ENCODE measurements at places on chromosomes 6 and 20.

DNA sequence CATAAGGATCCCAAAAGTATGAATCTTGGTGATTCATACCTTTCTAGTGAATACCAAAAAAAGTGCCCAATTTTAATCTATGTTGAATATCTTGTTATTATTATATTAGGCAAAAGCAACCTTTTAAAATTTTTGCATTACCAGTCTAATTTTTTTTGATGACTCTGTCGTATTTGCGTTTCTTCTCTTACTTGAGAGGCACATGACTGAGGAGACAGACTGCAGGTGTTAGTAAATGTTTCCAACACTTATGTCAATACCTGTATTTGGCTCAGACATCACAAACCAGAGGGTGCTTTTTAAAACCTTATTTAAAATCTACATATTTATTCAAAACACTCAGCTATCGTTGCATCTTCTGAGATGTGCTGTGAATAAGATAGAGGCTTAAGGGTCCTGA, 27.1 kb downstream of the ID4 start:
- DNase-seq = no peak

DNA sequence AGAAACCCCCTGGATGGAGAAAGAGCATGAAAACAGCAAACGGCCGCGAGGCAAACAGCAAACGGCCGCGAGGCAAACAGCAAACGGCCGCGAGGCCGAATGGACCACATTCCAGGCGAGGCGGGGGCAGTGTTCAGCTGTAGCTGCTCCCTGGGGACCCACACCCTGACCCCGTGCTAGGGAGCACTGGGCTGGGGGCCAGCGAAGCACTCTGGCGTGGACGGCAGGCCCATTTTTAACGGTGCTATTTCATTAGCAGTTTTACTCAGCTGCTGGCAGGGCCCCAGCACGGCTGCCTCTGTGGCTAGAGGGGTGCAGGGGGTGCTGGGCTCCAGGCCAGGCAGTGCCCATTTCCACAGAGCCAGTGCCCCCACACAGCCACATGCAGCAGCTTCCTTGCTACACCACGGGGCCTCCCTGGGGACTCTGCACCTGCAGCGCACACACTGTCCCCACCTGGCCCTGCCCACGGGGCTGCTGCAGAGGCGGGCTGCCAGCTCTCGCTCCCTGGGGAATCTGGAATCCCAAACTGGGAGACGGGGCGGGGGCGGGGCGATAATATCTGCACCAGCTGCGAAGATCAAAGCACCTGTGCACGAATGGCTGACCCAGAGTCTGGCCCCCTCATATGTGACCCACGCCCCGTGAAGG, 35.6 kb upstream of the SLCO4A1 start:
- DNase-seq = no peak

DNA sequence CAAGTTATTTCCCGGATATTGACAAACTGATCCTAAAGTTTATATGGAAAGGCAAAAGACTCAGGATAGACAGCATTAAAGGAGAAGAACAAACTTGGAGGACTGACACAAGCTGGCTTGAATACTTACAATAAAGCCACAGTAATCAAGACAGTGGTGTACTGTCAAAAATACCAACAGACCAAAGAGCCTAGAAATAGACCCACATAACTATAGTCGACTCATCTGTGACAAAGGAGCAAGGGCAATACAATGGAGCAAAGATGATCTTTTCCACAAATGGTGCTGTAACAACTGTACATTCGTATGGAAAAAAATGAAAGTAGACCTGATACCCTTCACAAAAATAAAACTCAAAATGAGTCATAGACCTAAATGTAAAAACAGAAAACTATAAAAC, 46.0 kb downstream of the ABHD12 start:
- no peak for DNase-seq

DNA sequence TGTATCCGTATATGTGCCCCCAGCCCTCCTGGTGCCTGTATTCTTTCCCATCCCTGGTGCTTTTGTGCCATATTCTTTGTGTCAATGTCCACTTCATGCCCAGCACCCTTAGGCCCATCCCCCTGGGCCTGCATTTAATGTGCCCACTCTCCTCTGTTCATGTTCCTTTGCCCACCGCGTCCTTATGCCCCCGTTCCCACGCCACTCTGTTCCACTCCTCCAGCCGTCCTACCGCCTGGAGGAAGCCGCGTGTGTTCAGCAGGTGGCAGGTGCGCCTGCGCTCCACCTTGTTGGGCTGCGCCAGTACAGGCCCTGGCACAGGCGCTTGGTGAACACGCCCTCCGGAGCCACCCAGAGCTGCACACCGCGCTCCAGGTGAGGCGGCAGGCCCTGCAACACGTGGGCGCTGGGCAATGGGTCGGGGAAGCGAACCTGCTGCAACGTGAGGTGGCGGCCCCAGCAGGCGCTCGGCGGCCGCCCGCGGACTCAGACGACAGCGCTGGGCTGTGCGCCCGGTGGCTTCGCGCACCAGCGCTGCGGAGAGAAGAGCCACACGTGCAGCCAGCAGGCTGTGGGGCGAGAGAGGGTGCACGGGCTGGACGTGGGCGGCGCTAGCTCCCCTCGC, 4.0 kb upstream of the FOXS1 start:
- no peak for DNase-seq

- no peak for DNase-seq
Measured at GRCh38 chr6:159761129-159761872, 544 bp upstream of the ACAT2 start.

DNA sequence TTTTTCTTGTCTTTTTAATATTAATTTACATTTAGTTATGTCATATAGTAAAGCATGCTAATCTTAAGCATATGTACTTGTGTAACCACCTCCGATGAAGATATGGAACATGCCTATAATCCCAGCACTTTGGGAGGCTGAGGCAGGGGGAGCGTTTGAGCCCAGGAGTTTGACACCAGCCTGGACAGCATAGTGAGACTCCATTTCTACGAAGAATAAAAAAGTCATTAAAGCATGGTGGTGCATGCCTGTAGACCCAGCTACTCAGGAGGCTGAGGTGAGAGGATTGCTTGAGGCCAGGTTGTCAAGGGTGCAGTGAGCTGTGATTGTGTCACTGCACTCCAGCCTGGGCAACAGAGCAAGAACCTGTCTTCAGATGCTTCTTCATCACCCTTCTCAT, 628.8 kb upstream of the FLRT3 start:
- DNase-seq = no peak

- no peak for DNase-seq
Measured at GRCh38 chr6:27531772-27532459, 59.0 kb upstream of the ZNF184 start.

- DNase-seq = no peak
Measured at GRCh38 chr6:68756454-68757375, 121.6 kb downstream of the ADGRB3 start.

- no peak for DNase-seq
Measured at GRCh38 chr6:2085657-2086056, 159.7 kb downstream of the GMDS start.

- DNase-seq = no peak
Measured at GRCh38 chr6:16399158-16399557, 160.8 kb downstream of the GMPR start.

GRCh38 chr6:18132346-18132745, 9.9 kb upstream of the NHLRC1 start:
- no peak for DNase-seq

- no peak for DNase-seq
Measured at GRCh38 chr6:34517461-34517881, 38.7 kb downstream of the SPDEF start.

DNA sequence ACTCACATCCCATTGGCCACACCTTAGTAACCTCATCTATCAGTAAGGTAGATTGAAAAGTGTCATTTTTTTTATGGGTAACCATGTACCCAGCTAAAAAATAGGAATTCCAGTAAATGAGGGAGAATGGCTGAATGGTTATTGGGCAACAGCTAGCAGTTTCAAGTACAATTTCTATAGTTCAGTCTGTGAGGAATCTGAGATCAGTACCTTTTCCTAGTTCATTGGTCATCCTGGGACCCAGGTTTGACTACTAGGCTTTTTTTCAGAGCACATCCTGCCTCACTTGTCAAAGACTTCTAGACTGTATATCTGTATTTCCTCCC, 28.3 kb downstream of the PHF3 start:
- no peak for DNase-seq

DNA sequence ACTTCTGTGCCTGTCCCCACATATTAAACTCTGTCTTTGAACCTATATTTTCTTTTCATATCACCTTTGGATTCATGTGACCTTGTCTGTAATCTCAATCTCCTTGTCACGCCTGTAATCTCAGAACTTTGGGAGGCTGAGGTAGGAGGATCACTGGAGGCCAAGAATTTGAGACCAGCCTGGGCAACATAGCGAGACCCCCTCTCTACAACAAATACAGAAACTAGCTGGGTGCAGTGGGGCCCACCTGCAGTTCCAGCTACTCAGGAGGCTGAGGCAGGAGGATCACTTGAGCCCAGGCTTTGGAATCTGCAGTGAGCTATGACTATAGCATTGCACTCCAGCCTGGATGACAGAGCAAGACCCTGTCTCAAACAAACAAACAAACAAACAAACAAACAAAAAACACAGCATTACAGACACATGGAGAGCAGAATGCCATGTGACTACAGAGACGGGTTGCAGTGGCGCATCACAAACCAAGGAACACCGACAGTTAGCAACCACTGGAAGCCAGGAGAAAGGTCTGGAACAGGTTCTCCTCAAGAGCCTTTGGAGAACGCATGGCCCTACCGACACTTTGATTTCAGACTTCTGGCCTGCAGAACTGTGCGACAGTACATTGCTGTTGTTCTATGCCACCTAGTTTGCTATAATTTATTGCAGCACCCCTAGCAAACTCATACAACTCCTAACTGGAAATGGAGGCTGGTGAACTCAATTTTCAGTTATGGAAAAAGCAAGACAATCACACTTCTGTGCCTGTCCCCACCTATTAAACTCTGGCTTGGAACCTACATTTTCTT, 14.6 kb upstream of the TIAM2 start:
- DNase-seq = no peak

GRCh38 chr6:132812255-132812732, 2.1 kb upstream of the RPS12 start:
- DNase-seq = peak; percentile 27

- DNase-seq = no peak
Measured at GRCh38 chr6:157087974-157088373, 235.3 kb downstream of the TMEM242 start.

DNA sequence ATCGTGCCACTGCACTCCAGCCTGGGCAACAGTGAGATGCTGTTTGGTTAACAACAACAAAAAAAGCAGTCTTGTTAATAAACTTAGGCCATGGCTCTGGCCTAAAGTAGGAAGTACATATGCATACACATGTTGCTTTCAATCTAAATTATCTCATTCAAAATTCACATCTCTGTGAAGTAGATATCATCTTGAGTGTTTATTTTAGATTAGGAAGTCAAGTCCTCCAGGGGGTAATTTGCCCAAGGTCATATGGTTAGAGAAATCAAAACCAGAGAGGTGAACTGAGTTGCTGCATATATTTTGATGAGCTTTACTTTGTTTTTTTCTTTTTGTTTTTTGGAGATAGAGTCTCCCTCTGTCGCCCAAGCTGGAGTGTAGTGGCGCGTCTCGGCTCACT, 52.8 kb downstream of the B4GALT5 start:
- DNase-seq = no peak

DNA sequence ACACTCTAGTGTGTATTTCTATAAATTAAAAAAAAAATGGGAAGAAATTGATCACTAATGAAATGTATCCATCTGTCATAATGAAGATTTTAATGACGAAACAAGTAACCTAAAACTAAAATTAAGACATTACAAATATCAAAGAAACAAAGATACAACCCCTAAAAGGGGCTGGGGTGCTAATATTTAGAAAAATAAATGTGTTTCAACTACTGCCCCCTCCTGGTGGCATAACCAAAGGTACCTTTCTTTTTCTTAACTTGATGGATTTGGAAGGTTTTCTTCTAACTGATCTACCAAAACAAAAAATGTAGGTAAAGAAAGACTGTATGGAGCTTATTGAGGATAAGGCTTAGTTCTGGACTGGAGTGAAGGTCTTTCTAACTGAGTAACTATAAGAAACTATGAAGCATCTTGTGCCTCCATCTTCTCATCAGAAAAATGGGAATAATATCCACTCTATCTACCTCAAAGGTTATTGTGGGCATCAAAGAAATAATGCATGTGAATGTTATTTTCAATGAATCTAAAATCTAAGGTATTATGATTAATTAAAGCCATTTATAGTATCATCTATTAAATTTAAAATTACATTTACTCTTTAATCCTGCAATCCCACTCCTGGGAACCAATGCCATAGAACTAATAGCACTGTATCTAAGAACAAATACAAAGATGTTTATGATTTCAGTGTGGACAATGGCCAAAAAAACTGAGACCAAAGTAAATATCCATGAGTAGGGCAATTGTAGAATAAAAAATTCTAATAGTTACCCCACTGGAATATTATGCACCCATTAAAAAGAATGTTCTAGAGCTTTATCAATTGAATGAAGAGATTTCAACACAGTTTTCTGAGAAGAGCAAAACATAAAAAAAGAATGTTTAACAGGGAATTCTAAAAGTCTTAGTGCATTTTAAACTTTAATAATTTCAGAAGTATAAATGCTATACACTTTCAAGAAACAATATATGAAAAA, 117.2 kb downstream of the BACH2 start:
- DNase-seq = peak; percentile 27

GRCh38 chr6:159117046-159117445, 52.2 kb upstream of the FNDC1 start:
- no peak for DNase-seq

GRCh38 chr20:48531505-48531904, 296.3 kb downstream of the PREX1 start:
- DNase-seq = no peak

DNA sequence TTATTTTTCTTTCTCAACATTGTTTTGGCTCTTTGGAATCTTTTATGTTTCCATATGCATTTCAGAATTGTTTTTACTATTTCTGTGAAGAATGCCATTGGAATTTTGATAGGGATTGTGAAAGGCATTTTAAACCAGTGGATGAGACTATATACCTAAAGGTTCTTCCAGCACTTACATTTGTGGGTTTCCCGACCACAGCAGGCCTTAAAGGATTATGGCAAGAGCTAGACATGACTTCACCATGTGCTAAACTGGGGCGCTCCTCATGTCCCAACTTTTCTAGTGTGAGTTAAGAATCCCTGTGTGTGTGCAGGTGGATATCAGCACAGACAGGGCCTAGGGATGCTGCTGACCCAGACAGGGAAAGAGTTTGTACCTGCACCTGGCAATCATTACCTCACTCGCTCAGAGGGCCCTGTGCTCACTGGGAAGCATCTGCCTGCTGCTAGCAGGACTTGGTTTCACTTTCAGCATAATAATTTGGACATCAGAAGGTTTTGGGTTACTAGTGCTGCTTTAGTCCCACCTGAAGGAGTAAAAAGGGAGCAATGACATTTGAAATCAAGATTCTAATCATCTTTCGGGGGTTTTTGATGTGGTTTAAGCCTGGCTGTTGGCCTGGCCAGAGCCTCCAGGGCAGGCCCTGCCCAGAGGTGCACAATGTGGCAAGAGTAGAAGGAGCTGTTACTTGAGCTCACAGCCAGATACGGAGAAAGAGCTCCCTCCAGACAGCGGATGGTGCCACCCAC, 137.1 kb downstream of the CDC5L start:
- DNase-seq = no peak

- no peak for DNase-seq
Measured at GRCh38 chr6:131923356-131923755, 27.8 kb downstream of the CCN2 start.

All from CD4-positive, alpha-beta memory T cell (primary cell).